ENCODE measurements at places on chromosomes 16 and 17. TPM values are rescaled to one million over a fixed set of nuclear protein-coding genes. Genes with fewer than 3 reads are reported as not detected.

TBC1D3 gene
- not detected for polyA plus RNA-seq

GAS2L2 gene
- 0.15 TPM for polyA plus RNA-seq

NXN gene
- 9.9 TPM for polyA plus RNA-seq

TNFRSF17 gene
- polyA plus RNA-seq = not detected

KRTAP9-8 gene
- not detected for polyA plus RNA-seq

TBC1D3K gene
- polyA plus RNA-seq = not detected

BANP gene
- polyA plus RNA-seq = 11.3 TPM

ODF4 gene
- polyA plus RNA-seq = not detected

SMTNL2 gene
- polyA plus RNA-seq = 2.7 TPM

ANKRD40 gene
- polyA plus RNA-seq = 20.6 TPM

BRD7 gene
- 31.4 TPM for polyA plus RNA-seq

KRTAP1-5 gene
- polyA plus RNA-seq = not detected

ZP2 gene
- polyA plus RNA-seq = not detected

C16orf54 gene
- polyA plus RNA-seq = 0.29 TPM

SHISA9 gene
- 0.07 TPM for polyA plus RNA-seq

SLC12A3 gene
- polyA plus RNA-seq = not detected

ABCC12 gene
- not detected for polyA plus RNA-seq

PRAC1 gene
- not detected for polyA plus RNA-seq

PCYT2 gene
- 54.4 TPM for polyA plus RNA-seq

ERN2 gene
- polyA plus RNA-seq = not detected

YBX2 gene
- 0.49 TPM for polyA plus RNA-seq

SLC5A10 gene
- 0.06 TPM for polyA plus RNA-seq

TP53TG3C gene
- polyA plus RNA-seq = not detected

CLDN9 gene
- 3.2 TPM for polyA plus RNA-seq

TOP3A gene
- polyA plus RNA-seq = 8.5 TPM

MEOX1 gene
- 25.3 TPM for polyA plus RNA-seq

NOD2 gene
- 0.36 TPM for polyA plus RNA-seq

GPR179 gene
- under 0.01 TPM for polyA plus RNA-seq

HSD3B7 gene
- 6.8 TPM for polyA plus RNA-seq

NPB gene
- polyA plus RNA-seq = 0.49 TPM

C17orf50 gene
- not detected for polyA plus RNA-seq

NPIPB13 gene
- 9.8 TPM for polyA plus RNA-seq

LRRC3C gene
- polyA plus RNA-seq = not detected

Data from heart right ventricle (tissue), 16 donors.